ENCODE measurements at places on chromosomes 7 and 10.

DNA sequence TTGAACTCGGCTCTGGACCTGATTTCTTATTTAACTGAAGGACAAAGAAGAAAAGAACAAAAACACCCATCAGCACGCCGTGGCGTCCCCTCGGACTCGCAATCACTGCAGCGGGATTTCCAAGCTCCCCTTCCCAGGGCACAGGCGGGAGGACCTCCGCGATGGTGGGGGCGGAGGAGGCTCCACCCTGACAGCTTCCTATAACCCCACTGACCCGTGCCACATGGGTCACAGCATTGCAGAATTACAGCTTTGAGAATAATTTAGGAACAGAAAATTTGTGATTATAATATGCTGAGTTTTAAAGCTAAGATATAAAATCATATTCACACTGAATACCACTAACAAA lies 129.7 kb upstream of the SEC61G start:
- no peak for DNase-seq

DNA sequence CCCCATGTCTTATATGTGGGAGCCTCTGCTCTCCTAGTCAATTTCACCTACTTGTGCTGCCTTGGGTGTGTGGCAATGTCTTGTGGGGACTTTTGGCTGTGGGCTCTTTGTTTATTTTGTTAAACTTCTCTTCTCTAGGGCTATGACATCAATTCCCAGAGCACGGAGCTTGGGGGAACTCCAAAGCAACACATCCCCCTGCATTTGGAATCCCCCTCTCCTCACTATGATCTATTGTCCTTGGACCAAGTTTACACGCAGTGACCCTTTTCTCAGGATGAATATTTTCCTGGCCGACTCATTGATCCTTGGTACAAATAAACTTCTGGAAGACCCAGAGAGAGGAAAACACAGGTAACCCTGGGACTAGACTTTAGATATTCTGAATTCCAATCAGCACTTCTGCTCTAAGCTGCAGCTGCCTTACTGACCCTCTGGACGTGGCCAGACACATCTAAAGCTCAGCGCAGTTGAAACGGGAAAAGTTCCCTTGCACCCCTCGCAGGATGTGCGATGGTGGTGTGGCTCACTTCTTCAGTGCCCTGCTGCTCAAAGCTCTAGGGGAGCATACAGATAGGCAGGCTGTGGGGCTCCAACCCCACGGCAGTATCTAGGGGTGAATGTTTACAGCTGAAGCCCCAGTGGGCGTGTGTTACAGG lies 110.8 kb downstream of the TMEM178B start:
- no peak for DNase-seq

GRCh38 chr7:88377434-88377833 lies 70.7 kb upstream of the STEAP4 start:
- DNase-seq: no peak

- DNase-seq: no peak
Measured at GRCh38 chr7:71384094-71384493, 252.2 kb downstream of the GALNT17 start.

DNA sequence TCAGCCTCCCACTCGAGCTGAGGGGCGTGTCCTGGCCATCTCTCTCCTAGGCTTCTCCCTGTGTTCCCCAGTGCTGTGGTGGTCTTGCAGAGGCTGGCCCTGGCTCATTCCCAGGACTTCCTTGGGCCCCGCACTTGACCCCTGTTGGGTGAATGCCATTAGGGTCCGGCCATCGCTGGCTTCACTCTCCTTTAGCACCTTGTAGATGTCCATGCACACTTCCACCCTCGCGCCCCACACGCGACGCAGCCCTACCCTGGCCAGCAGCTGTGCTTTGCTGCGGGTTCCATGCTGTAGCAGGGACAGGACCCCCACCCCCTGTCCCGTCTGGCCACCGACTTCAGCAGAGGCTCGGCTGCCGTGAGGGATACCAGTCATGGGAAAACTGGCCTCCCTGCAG lies 46.3 kb downstream of the PITRM1 start:
- no peak for DNase-seq

- DNase-seq: no peak
Measured at GRCh38 chr7:71015252-71015900, 116.6 kb upstream of the GALNT17 start.

GRCh38 chr7:151143261-151144015 lies 24.1 kb downstream of the GBX1 start:
- no peak for DNase-seq

DNA sequence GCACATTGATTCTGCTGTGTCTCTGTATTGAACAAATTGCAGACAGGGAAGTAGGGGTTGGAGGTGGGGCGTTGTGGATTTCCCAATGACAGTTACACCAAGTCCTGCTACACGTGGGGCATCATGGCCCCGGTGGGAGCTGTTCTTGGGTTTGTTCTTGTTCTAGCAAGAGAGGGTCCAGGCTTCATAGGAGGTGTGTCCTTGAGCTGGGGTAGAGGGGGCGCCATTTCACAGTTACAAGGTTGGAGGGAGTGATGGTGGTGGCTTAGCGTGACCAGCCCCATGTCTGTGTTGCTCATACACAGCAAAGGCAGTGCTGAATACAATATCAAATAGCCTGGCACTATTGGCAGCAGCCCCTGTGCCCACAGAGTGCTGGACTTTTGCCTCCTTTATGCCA lies 15.7 kb downstream of the SH2D4B start:
- no peak for DNase-seq

DNA sequence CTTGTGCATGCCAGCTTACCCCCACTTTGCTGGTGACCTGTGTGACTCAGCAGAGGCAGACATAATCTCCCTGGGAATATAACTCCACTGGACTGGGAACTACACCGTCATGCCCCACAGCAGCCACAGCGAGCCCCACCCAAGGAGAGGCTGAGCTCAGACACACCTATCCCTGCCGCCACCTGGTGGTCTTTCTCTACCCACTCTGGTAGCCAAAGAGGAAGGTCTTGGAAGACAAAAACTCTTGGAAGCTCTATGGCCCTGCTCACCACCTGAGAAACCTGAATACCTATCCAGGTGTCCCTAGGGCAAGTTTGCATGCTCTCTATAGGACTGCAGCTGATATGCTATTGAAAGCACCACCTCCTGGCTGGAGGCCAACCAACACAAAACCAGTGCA lies 48.1 kb downstream of the MYO3A start:
- DNase-seq: no peak

- no peak for DNase-seq
Measured at GRCh38 chr7:29622335-29623265, 59.0 kb downstream of the PRR15 start.

GRCh38 chr10:77711683-77712049 lies 74.1 kb upstream of the KCNMA1 start:
- no peak for DNase-seq

GRCh38 chr10:72016608-72017300 lies 52.6 kb downstream of the CHST3 start:
- DNase-seq: no peak

GRCh38 chr10:87703771-87704170 lies 44.1 kb downstream of the PAPSS2 start:
- no peak for DNase-seq

GRCh38 chr10:26391701-26392695 lies 46.1 kb upstream of the APBB1IP start:
- DNase-seq: no peak

DNA sequence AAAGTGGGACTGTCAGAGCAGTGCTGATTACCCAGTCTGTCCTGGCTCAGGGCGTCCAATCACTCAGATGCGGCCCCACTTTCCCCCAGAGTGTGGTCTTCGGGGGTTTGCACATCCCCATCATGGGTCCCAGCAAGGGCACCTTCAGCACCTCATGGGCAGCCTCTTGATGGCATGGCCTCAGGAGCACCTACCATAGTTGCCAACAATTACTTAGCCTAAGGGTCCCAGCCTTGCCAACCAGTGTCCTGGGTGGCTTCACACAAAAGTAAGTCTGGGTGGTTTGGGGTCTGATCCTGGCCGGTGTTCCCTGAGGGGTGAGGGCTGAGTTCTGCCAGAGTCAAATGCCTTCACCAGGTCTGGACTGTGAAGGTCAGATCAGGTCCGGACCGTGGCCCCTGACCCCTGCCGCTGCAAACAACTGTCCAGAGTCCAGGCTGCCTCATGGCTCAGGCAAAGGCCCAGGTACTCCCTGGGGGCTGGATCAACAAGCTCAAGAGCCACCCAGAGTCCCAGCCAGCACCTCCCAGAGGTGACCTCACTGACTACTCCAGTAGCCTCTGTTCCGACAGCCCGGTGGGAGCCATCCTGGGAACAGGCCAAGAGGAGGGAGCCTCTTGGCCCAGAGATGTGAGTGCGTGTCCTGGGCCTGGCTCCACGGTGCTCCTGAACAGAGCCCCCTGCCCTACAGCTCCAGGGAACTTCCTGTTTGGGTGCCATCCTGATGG lies 6.2 kb upstream of the MARVELD1 start:
- no peak for DNase-seq

GRCh38 chr10:96991313-96991841 lies 159.3 kb downstream of the LCOR start:
- DNase-seq: no peak

Measured in NAMALWA (cell line).